Activated CD4-positive, alpha-beta T cell treated with anti-CD3 and anti-CD28 coated beads, Interleukin-2, amount 50 U/mL, for 1 hour (primary cell): ENCODE measurements at places on chromosomes 6 and 20.

DNA sequence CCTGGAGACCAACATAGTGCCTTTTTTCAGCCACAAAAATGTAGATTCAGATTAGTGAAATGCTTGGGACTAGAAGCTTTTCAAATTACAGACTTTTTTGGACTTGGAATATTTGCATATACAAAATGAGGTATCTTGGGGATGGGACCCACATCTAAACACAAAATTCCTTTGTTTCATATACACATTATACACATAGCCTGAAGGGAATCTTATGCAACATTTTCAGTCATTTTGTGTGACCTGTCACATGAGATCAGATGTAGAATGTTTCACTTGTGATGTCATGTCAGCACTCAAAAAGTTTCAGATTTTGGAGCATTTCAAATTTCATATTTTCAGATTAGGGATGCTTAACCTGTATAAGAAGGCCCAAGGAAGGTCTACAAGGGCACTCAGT, 44.5 kb upstream of the ALDH8A1 start:
- no peak for DNase-seq

- DNase-seq = no peak
These were observed 6.4 kb downstream of the RSPH3 start for GRCh38 chr6:158993639-158994038.

- no peak for DNase-seq
These were observed 15.5 kb upstream of the CARMIL1 start for GRCh38 chr6:25263657-25264056.

DNA sequence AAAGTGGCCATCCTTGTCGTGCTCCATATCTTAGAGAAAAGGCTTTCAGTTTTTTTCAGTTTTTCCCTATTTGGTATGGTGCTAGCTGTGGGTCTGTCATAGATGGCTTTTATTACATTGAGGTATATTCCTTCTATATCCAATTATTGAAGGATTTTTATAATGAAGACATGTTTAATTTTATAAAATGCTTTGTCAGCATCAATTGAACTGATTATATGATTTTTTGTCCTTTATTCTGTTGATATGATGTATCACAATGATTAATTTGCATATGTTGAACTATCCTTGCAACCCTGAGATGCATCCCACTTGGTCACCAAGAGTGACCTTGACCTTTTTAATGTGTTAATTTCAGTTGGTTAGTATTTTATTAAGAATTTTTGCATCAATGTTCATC, 55.1 kb upstream of the VGLL2 start:
- DNase-seq = no peak

- DNase-seq = no peak
These were observed 21.5 kb downstream of the NOX3 start for GRCh38 chr6:155434096-155434495.

- no peak for DNase-seq
These were observed 3.1 kb upstream of the EIF6 start for GRCh38 chr20:35287509-35288324.

DNA sequence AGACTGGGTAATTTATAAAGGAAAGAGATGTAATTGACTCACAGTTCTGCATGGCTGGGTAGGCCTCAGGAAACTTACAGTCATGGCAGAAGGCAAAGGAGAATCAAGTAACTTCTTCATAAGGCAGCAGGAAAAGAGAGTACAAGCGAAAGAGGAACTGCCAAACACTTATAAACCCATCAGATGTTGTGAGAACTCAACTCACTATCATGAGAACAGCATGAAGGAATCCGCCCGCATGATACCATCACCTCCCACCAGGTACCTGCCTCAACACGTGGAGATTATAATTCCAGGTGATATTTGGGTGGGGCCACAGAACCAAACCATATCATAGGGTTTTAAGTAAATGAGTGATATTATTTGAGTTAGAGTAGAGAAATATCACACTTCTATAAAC, 189.3 kb downstream of the TSHZ2 start:
- DNase-seq = no peak

DNA sequence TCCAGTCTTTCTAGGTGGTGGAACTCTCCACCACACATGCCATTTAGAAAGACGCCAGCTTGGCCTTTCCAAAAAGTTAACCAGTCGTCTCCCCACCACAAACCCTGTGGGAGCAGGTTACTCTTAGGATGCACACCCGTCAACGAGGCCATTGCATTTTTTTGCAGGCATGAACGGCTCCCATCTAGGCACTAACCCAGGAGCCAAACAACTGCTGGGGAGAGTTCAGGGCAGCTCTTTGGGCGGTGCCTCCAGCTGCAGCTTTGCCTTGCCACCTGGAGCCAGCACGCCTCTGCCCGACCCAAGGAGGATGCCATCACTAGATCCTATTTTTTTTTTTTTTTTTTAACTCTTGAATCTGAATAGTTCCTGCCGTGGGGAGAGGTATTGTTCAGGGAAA, 39.9 kb downstream of the TBC1D7 start:
- no peak for DNase-seq

DNA sequence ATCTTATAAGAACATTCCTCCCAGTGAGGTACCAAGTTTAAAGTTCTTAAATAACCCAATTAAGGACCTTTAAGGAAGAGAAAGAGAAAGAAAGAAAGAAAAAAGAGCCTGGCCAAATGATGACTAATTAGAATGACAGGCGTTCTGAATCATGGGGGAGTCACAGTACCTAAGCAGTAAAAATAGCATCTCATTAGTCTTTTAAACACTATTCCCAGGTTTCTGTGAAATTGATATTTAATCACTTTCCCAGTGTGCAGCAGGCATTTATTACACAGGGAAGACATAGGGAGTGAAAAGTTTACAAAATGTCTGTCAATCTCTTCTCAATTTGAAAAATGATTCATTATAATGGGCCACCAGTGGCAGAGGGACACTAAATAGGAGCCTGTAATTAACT, 251.4 kb upstream of the MANEA start:
- DNase-seq = no peak

- DNase-seq = no peak
These were observed 115.0 kb downstream of the IRF4 start for GRCh38 chr6:506508-506907.

GRCh38 chr6:143336446-143337152, 113.9 kb downstream of the ADAT2 start:
- no peak for DNase-seq

DNA sequence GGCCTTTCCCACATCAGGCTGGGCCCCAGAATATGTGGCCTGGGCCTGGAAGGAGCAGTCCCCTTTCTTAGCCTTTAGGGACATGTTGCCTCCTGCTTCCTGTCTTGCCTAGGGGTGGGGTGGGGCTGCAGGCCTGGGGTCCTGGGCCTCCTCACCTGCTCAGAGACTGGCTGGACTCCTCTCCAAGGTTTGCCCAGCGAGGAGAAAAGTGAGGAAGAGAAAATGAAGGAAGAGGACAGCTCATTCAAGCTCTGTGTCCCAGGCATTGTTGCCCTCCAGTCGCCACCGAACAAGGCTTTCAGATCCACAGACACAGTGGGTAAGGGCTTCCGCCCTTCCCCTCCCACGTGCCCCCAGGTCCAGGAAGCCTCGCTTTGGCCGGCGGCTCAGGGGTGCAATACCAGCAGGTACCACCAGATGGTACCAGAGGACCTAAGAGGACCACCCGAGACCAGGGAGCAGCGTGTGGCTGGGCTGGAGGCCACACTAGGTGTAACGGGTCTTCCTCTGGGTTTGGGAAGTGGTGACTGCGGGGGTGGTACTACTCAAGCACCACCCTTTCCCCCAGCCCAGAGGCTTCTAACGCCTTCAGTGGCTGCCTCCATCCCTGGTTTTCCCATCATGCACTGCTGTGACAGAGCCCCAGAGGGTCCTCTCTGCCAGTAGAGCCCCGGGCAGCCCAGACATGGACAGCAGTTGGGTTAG, 5.5 kb upstream of the BAK1 start:
- DNase-seq = peak; percentile 79

DNA sequence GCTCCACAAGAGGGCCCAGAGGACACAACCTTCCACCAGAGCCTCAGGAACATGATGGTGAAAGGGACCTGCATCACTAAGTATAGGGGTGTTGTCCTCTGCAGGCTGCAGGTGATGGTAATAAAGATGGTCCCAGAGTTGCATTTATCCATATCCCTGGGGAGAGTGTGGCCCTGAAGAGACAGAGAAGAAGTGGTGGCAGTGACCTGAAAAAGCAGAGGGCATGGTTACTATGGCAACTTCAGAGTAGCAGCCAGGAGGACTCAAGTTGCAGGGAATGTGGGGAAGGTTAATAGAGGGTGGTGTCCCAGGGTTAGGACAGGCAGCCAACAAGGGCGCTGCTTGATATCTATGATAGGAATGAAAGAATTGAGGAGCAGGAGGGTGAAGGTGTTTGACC, 57.1 kb downstream of the HLA-A start:
- DNase-seq = no peak

- no peak for DNase-seq
These were observed 30.8 kb downstream of the ISM1 start for GRCh38 chr20:13251904-13252297.

DNA sequence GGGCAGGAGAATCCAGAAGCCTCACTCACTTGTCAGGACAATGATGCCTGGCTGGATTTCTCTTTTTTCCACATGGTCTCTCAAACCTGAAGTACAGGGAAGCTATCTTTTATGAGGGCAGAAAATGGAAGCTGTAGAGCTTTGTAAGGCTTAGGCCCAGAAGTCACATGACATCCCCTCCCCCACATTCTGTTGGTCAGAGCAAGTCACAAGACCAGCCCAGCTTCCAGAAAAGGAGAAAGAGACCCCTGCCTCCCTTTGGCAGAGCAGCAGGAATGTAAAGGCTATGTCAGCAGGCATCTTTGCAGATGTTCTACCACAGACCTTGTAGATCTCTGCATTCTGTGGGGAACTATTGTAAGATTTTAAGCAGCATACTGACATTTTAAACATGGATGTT, 245.5 kb downstream of the SLC35F1 start:
- DNase-seq = no peak

DNA sequence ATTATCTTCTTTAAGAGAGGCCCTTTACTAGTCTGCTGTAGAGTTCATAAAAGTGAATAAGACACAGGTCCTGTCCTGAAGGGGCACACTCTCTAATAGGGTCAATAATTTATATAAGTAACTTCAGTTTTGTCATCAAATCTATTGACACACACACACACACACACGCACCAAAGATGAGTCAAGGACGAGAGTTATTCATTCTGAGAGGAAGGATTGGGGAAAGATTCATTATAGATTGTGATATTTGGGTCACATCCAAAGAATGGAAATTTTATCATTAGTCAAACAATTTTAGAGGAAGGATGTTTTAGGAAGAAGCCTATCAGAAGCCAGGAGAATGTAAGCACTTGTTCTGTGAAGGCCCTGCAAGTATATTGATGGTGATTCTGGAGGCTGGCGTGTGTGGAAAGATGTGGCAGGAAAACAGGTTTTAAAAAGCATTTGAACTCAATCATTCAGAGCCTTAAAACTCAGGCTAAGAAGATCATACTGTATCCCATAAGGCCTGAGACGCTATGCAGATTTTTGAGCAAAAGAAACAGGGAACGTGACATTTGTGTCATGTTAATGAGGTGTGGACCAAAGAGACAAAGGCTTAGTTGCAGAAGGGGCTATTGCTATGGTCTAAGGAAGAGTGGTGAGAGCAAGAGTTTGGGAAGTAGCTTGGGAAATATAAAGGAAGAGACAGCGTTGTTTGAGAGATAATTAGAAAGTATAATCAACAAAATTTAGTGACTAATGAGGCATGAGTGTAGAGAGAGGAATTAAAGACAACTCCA, 161.4 kb upstream of the PREP start:
- no peak for DNase-seq

DNA sequence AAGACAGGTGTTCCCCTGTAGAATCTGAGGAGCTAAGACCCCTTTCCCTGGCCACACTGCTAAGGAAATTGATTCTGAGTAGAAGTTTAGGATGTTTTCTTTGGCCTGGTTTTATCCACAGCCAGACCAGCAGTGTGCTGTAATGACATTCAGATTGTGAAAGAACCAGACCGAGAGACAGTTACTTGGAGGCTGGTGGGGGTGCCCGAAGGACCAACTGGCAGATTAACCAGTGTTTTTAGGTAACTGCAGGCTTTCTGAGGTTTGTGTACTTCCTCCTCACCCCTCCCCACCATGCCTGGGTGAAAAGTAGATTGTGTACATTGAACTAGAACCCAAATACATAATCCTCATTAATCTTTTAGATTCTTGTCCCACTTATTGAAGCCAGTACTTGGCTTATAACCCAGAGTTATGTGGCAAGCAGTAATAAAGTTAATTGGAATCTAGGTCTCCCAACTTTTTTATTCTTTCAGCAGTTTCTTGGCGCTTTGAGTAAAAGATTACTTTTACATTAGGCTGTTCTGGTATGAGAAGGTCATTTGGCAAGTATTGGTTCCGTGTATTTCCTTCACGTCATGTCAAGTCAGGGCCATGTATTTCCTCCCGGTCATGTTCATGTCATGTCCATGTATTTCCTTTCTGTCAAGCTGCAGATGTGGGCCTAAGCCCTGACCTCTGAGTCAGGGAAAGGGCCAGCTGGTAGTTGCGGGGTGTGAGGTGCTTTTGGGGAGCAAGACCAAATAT, 93.7 kb downstream of the TCP11 start:
- DNase-seq = no peak

DNA sequence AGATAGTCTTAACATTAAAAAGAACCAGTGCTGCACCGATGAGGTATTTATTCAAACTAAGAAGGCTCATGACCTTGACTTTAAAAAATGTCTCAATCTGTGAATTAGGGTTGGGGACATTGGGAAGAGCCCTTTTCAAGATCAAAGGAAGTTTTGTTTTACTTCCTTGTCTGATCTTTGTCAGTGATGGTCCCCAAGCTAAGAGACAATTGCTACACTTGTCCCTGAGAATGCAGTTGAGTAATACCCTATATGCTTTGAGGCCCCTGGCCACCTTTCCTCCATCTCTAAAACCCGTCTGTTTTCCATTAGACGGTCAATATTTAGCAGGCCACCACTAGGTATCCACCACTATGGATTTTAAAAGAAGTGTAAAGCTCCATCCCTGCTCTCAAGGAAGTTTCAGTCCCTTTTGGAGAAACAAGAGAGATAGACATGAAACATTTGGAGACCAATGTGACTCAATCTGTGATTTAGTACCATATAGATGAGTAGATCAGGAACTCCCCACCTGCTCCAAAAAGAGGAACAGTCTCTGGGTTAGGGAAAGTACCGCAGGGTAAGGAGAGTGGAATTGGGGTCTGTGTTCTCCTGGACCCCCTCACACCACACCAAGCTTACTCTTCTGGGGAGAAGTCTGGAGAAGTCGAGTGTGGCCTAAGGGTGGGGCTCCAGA, 99.1 kb upstream of the ISM1 start:
- DNase-seq = no peak

DNA sequence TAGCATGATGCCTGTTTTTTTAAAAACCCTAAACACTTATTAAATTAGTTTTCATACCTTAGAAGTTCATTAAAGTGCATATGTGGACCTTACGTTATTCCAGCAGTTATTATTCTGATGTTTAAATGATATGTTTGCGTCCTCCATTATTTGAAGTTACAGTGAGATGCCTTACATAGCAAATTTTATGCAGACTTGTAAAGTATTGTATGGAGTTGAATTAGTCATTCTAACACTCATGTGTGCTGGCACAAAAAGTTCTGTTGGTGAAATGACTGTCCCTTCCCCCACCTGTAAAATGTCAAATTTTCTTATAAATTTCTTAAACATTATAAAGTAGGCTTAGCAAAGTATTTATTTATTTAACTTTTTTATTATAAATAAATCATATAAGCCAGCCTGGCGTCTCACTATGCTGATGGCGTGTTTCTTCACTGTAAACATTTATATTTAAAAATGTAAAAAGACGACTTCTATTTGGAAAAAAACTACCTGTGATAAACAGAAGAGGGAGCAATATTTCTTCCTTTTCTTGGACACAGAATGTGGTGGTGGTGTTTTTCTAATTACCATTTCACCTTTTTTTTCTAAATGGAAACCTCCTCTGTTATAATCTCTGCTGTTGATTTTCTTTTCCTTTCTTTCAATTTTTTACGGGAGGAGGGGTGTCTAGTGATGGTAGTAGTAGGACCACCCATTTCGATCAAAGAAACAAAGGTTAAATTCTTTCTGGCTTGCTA, 155.4 kb downstream of the RFPL4B start:
- DNase-seq = no peak
